Activated T-cell treated with anti-CD3 and anti-CD28 coated beads, Interleukin-2, amount 50 U/mL, for 24 hours (primary cell): ENCODE measurements at places on chromosomes 6 and 20.

GRCh38 chr20:58131151-58131550 lies 97.3 kb downstream of the ANKRD60 start:
- no peak for DNase-seq

GRCh38 chr6:143270026-143270425 lies 180.5 kb downstream of the ADAT2 start:
- DNase-seq = no peak

GRCh38 chr6:96608074-96608473 lies 45.1 kb downstream of the FHL5 start:
- no peak for DNase-seq

DNA sequence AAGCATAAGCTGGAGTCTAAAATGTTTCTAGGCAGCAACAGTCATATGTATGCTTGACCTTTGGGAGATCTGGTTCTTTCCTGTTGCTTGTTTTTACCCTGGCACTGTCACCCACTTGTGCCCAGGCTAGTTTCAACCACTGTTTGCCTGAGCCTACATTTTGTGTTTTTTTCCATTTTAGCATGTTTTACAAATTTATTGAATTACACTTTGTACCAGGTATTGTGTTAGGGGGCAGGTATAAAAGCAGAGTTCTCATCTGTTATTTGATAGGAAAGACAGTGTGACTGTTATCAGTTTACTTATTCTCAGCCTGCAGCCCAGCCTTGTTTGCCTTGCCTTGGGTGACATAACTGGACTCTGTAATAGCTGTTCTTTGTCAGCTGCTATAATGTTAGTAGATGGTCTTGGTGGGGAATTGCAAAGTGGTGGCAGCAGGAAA lies 147.0 kb downstream of the CDKAL1 start:
- no peak for DNase-seq

- DNase-seq = no peak
Observed at GRCh38 chr20:10448270-10449156, 13.4 kb downstream of the SLX4IP start.

GRCh38 chr20:58018590-58018989 lies 209.9 kb downstream of the ANKRD60 start:
- DNase-seq = no peak

DNA sequence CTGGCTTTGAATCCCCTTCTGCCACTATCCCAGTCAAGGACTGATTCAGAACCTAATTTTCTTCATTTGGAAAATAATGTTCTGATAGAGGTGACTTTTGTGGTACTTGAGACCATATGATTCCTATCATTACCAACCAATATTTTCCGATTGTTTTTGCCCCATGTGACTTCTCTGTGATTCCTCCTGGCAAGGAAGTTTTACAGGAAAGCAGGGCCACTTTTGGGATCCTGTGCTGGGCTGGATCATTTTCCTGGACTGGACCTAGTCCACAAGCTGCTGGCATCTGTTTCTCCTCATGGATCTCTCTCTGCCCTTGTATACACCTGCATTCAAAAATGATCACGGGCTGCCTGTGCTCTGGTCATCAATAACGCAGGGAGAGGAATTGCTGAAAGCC lies 13.9 kb upstream of the SNHG17 start:
- DNase-seq = no peak

DNA sequence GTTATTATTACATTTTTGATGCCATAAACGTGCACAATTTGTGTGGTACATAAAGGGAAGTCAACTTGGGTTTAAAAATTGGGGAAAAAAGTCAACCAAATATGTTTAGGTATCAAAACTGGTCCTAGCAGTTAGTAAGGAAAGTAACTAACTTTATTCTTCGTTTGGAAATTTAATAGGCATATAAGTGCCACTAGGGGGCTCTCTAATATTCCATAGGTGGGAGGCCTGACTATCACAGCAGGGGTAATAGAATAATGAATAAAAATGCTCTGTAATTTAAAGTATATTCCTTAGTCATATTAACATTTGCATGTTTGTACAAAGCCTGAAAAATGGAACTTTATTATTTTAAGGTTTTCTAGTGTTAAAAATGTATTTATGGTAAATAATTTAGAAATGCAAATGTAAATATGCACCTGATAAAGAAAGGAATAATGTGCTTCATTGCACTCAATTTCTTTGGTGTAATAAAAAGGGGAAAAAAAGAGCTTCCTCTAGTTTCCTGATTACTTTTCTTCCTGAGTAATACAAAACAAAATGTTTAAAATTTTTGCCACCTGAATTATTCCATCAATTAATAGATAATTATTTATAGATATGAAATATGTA lies 125.7 kb upstream of the HDAC2 start:
- DNase-seq = no peak

GRCh38 chr6:157385482-157385881 lies 4.5 kb downstream of the ZDHHC14 start:
- DNase-seq = no peak

DNA sequence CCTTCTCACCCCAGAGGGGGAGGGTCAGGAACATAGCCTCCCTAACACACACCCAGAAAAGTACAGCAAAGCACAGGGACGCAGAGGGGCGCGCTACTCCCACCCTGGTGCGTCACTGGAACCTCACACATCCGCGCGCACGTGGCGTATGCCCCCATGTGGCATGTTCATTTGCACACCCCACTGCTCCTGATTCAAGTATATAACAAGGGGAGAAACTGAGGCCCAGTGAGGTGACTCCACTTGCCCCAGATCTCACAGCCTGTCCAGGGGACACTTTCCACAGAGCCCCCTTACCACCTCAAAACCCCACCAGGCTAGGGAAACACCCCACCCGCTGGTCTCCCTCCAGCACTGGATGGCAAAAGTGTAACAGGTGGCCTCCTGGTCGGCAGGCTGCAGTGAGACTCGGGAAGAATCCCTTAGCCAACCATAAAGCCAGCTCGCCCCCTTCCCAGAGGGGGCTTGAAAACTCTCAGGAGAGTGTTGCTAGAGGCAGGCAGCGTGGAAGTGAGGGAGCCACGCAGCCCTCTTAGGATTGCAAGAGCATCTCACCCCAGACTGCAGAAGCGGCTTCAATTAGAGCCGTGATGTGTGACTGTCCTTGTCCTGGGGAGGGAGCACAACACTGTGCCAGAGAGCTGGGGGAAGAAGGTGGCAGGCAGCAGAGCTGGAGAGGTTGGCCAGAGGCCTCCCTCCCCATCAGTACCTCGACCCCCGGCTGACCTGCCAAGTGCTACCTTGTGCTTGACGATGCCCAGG lies at the start of gene GRM4:
Gene GRM4, minus strand, starts transcription at position 67 of the 762 bp plus-strand sequence. CDS start 12,591 bp downstream, outside the sequence.
- DNase-seq = peak; percentile 58
